ENCODE measurements at places on chromosomes 3 and 15. TPM values are rescaled to one million over a fixed set of nuclear protein-coding genes. Genes with fewer than 3 reads are reported as not detected.

The CNTN4 gene
- 0.62 TPM for total RNA-seq

The ACTRT3 gene
- total RNA-seq, result 0.46 TPM

- no peaks in the 10 kb centered on the region for H3K4me1 ChIP-seq
- H3K4me3 ChIP-seq, result no peak within 1 kb of the TSS
- DNase-seq, result no peak
- no peak within 1 kb of the TSS for H3K27ac ChIP-seq
- H3K27me3 ChIP-seq, result no peaks in the 10 kb centered on the region
Observed at GRCh38 chr3:167473863-167474262, at the start of gene SERPINI2. Gene SERPINI2 (minus strand): TSS chr3:167474042. CDS start chr3:167471834, 2,208 bp downstream.

- no peak overlapping the region for H3K27ac ChIP-seq
- H3K27me3 ChIP-seq, result no peaks in the 10 kb centered on the region
- H3K36me3 ChIP-seq, result peaks cover 5% of the 10 kb centered on the region
- H3K4me3 ChIP-seq, result no peak overlapping the region
Observed at GRCh38 chr3:120780977-120781376, 38.4 kb downstream of the GTF2E1 start.

GRCh38 chr3:86047161-86047560, 943.8 kb downstream of the VGLL3 start:
- no peaks in the 10 kb centered on the region for H3K4me1 ChIP-seq
- H3K27ac ChIP-seq, result no peak overlapping the region
- peaks cover 1% of the 10 kb centered on the region for H3K36me3 ChIP-seq
- DNase-seq, result no peak

Data from activated T-cell treated with anti-CD3 and anti-CD28 coated beads, Interleukin-2, amount 50 U/mL, for 72 hours (primary cell).